Epithelial cell of proximal tubule (primary cell): ENCODE measurements at places on chromosomes 5 and 9.

GRCh38 chr5:137847687-137848086 lies 20.0 kb upstream of the MYOT start:
- no peak for DNase-seq

DNA sequence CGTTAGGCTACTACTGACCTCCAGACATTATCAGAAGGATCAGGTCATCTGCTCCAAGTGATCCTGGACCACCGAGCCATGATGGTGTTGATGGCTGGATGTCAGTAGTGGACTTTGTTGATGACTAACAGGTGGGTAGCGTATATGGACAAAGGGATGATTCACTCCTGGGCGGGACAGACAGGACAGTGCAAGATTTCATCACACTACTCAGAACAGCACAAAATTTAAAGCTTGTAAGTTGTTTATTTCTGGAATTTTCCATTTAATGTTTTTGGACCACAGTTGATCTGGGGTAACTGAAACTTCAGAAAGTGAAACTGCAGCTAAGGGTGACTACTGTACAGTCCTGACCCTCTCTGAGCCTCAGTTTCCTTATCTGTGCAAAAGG lies 12.7 kb downstream of the PDGFRB start:
- peak; percentile 52 for DNase-seq

GRCh38 chr5:35029333-35029732 lies 18.4 kb downstream of the AGXT2 start:
- peak; percentile 85 for DNase-seq

GRCh38 chr5:132526974-132527564 lies 16.3 kb downstream of the IL5 start:
- no peak for DNase-seq
